Nucleus accumbens (tissue), 56 donors: ENCODE measurements at places on chromosomes 7 and 10.

- DNase-seq = no peak
Measured at GRCh38 chr7:44220358-44221112, 19.8 kb downstream of the YKT6 start.

DNA sequence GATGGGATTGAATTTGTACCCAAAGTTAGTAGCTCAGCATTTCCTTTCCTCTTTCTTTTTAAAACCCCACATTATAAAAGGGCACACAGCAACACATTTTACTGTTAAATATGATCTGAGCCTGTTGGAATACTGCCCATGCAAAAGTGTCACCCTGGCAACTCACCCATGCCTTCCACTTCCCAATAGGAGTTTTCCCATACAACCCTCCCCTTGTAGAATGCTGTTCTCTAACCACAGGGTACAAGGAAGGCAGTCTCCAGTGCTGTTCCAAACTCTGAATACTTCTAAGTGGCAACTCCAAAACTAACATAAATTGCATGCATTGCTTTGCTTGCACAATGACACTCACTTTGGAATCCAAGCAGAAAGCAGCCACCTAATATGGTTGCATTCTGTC is 60.8 kb downstream of the NRCAM start:
- DNase-seq = no peak

GRCh38 chr7:18128846-18129245 is 101.2 kb upstream of the PRPS1L1 start:
- DNase-seq = no peak

- DNase-seq = no peak
Measured at GRCh38 chr7:94409200-94409948, 14.7 kb downstream of the COL1A2 start.

DNA sequence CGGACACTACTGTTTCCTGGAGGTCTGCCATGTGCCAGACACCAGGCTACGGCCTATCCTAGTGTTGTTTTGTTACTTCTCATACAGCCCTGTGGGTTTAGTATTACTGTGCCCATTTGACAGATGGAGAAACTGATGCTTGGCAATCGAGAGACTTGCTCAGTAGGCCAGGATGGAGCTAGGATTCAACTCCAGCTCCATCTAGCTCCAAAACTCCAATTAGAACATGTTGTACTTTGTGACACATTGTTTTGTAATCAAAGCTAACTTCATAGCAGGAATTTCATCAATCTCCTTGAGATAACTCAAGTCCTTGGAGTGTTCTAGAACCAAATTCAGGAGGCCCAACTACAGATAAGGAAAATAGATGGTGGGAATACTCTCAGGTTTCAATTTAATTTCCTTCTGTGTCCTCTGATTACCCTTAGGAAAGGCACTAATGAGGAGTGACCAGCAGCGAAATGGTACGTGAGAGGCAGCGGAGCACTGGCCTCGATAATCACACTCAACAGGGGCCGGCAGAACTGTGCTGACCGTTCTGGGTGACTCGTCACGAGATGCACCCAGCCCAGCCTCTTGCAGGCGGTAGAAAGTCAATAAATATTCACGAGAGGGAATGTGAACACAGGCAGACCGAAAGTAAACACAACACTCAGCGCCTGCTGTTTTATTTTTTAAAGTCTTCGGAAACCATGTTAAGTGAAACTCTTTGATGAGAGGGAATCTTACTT is 269.6 kb upstream of the NEBL start:
- no peak for DNase-seq

- no peak for DNase-seq
Measured at GRCh38 chr7:15167912-15168311, 265.4 kb upstream of the DGKB start.

DNA sequence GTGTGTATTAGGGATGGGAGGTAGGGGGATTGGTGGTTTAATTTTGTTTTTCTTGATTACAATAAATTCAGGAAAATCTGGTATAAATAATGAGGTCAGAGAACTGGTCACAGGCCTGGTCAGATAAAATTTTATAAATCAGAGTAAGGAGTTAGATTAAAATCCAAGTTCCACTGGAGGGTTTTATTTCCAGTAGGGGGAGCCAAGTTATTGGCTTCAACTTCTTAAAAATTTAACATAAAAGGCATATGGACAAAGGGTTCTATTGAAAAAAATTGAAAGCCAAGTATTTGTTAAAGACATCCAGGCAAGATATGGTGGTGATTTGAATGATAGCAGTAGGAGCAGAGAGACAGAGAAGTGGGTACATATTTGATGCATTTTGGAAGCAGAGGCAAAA is 763.3 kb downstream of the SORCS1 start:
- no peak for DNase-seq
